ENCODE measurements at places on chromosomes 5 and 9. TPM values are rescaled to one million over a fixed set of nuclear protein-coding genes. Genes with fewer than 3 reads are reported as not detected.

Gene PCDHA9
- total RNA-seq: not detected

Gene FREM1
- total RNA-seq: not detected

Gene NRARP
- total RNA-seq: 3.5 TPM

Gene IFNA2
- total RNA-seq: not detected

Gene BASP1
- total RNA-seq: 315 TPM

Gene KIAA1958
- total RNA-seq: 3.2 TPM

Gene BTNL9
- 0.87 TPM for total RNA-seq

Gene PCDH12
- total RNA-seq: not detected

Gene TTC16
- not detected for total RNA-seq

Gene GRIN1
- total RNA-seq: 0.34 TPM

Gene SMIM32
- total RNA-seq: not detected

Gene PCDHAC1
- total RNA-seq: 1.4 TPM

Gene NUTM2G
- not detected for total RNA-seq

Gene ANKRD34B
- not detected for total RNA-seq

Gene SHOC1
- not detected for total RNA-seq

Gene PRRX2
- total RNA-seq: 5.2 TPM

Gene TAS2R1
- not detected for total RNA-seq

Gene CDH10
- 0.16 TPM for total RNA-seq

Gene CPLANE1
- total RNA-seq: 4.4 TPM

Gene PCDHA10
- total RNA-seq: 0.06 TPM

Gene AGTPBP1
- 7.7 TPM for total RNA-seq

Gene SHISAL2B
- not detected for total RNA-seq

Gene ADRA1B
- 8.1 TPM for total RNA-seq

Gene FAM200C
- 2.7 TPM for total RNA-seq

Gene TBCA
- total RNA-seq: 288 TPM

Gene KCTD16
- 0.05 TPM for total RNA-seq

Gene CA9
- 6.1 TPM for total RNA-seq

Gene ZNF608
- total RNA-seq: 0.40 TPM

Gene HSDL2
- total RNA-seq: 26.4 TPM

Gene OLFM1
- total RNA-seq: 11.5 TPM

Gene RBM18
- 13.0 TPM for total RNA-seq

Gene HRCT1
- 0.14 TPM for total RNA-seq

Gene GABRP
- total RNA-seq: not detected

Gene DEPDC1B
- total RNA-seq: 19.2 TPM

Gene SLIT3
- 21.9 TPM for total RNA-seq

Gene PCDHB11
- 0.11 TPM for total RNA-seq

Gene PRDM9
- not detected for total RNA-seq

Gene PAEP
- 0.20 TPM for total RNA-seq

Gene FCN2
- not detected for total RNA-seq

Gene ELOVL7
- total RNA-seq: 15.6 TPM

Gene FOCAD
- total RNA-seq: 18.3 TPM

Gene SLC45A2
- total RNA-seq: not detected

Gene POU5F2
- total RNA-seq: not detected

Gene PANK3
- total RNA-seq: 19.0 TPM

Gene OR1L4
- total RNA-seq: not detected

Gene LTC4S
- total RNA-seq: 0.26 TPM

Gene ABO
- not detected for total RNA-seq

Gene OTP
- 0.08 TPM for total RNA-seq

Gene PPP3R2
- not detected for total RNA-seq

Gene PCDHB9
- total RNA-seq: not detected

Gene CAMK2A
- total RNA-seq: 1.4 TPM

Data from A549 treated with DMSO at 1 μM for 4 hours (cell line).